ENCODE measurements at places on chromosomes 12 and 14.

DNA sequence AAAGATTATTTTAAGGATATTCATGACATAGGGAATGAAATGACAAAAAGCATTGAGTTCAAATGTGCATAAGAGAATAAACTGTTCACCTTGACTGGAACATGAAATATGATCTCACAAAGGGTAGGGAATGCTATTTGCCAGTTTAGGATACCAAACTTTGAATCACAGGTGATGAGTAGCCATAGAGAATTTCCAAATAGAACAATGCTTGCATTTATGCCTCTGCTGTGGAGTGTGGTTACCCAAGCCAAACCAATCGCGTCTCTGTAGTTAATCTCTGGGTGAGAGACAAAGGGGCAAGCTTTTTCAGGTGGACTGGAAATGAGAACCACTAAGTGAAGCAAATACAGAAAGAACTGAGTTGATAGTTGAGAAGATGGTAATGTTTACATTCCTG, 371.1 kb upstream of the RPL10L start:
- DNase-seq = no peak

DNA sequence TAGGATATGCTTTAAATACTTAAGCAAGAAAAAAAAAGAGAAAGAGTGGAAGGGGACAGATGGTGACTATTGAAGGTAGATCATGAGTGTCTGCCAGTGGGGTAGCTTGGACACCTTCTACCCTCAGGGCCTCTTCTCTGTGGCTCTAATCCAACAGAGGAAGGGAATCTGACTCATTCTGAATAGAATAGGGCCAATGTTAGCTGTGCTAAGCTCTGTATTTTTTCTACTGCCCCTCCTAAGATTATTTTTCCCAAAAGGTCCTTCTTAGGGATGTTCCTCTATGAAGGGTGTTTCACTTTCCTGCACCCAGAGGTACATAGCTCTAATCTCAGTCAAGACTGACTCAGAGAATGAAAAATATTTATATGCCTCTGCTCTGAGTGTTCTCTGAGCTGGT, 25.6 kb downstream of the UNC79 start:
- no peak for DNase-seq

DNA sequence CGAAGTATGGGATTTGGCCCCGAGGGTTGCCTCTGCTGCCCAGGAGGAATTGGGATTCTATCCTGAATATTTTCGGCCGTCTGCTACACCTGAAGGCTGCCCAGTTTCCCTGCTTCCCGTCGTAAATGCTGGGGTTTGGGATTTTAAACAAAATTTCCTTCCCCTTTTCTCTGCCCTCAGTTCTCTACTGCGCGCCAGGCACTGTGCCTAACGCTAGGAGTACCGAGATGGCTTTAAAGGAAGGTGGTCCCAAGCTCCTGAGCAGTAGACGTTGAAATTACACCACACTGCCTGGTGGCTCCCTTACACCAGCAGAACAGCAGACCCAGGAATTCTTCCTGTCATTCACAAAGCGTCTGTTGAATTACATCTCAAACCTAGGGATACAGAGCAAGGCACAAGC, 566 bp upstream of the PRDM4 start:
- DNase-seq = no peak

DNA sequence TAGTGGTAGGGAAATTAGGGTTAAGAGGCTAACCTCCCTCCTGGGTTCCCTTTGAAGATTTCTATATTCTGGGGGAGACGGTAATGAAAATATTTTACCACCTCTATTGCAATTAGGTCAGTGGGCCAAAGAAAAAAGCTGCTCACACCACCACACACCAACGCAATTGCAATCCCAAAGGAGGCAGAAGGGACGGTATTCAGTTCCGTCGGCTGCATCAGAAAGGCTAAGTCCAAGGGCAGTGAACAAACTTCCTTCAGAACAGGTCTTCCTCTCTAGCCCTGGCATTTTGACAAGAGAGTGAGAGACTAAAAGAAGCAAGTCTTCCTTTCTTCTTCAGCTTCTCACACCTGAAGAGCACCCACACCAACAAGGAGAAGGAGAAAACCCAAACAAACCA, 51.2 kb downstream of the OTX2 start:
- DNase-seq = no peak

DNA sequence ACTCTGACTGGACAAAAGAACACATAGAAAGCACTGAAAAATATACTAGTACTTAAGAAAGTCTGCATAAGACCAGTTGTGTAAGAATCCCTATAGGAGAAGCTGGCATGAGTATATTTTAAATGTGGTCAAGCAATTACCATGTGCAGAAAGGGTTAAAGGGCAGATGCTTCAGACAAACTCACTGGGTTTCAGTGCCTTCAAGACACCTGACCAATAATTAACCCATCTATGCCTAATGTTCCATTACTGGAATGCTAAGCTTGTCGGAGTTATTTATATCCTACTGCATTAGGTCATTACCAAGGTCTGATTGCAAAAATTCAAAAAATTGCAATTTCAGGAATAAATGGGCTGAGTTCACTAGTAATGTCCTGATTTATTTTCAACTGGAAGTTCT, 41.3 kb downstream of the HNRNPC start:
- DNase-seq = no peak

GRCh38 chr12:82996168-82996812, 309.6 kb downstream of the TMTC2 start:
- DNase-seq = no peak

- DNase-seq = no peak
Observed at GRCh38 chr14:22837750-22838538, 1.6 kb downstream of the MMP14 start.

DNA sequence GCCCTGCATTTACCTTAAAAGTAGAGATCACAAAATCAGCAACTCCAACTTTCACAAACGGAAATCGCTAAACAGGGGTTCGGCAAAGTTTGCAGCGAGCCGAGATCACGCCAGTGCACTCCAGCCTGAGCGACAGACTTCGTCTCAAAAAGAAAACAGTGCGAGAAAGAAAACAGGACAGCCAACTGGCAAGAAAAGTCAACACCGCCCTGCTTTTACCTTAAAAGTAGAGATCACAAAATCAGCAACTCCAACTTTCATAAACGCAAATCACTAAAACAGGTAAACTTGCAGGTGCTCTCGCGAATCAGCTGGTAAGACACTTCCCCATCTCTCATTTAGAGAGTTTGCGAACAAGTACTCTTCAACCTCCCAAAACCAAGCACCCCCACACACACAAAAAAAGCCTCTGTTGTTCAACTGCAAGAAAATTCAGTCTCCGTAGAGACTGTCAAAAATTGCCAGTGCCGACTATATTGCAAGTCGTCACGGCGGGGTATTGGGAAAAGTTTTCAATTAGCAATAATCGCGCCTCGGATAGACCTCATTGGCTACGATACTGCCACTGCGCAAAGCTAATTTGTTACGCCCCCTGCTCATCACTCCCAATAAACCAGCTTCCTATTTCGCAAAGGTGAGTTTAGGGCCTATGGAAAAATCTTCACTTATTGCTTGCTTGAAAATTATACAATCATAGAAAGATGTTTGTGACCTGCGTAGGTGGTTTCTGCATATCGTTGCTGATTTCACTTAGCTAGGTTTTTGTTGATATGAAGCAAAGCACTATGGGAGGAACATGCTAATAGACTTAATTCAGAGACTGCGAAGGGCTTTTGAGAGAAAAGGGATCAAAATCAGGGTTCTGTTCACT, at the start of gene RNU4-1:
RNU4-1 (minus strand) TSS at position 577 of the 871 bp plus-strand sequence.
- peak; percentile 84 for DNase-seq

All from stimulated activated CD8-positive, alpha-beta memory T cell treated with anti-CD3 and anti-CD28 coated beads, Interleukin-4, amount 100 ng/mL, for 48 hours (primary cell).